ENCODE measurements at places on chromosomes 4 and X. TPM values are rescaled to one million over a fixed set of nuclear protein-coding genes. Genes with fewer than 3 reads are reported as not detected.

The CYTL1 gene
- 121 TPM for total RNA-seq

The TBX22 gene
- not detected for total RNA-seq

The IL2 gene
- total RNA-seq: not detected

The LIMCH1 gene
- total RNA-seq: 17.3 TPM

The RRH gene
- not detected for total RNA-seq

The EPHA5 gene
- not detected for total RNA-seq

The STBD1 gene
- total RNA-seq: 3.5 TPM

The METTL14 gene
- 30.4 TPM for total RNA-seq

The SH3BGRL gene
- 65.8 TPM for total RNA-seq

The TGIF2LX gene
- total RNA-seq: not detected

The TNMD gene
- not detected for total RNA-seq

The RELL1 gene
- 143 TPM for total RNA-seq

The TEX11 gene
- total RNA-seq: not detected
